ENCODE measurements at places on chromosomes 12 and 14. TPM values are rescaled to one million over a fixed set of nuclear protein-coding genes. Genes with fewer than 3 reads are reported as not detected.

GZMB gene
- total RNA-seq, result not detected

RPL10L gene
- total RNA-seq, result not detected

HCFC2 gene
- total RNA-seq, result 26.4 TPM

PRKCH gene
- 3.7 TPM for total RNA-seq

MMP17 gene
- 11.2 TPM for total RNA-seq

ASB2 gene
- 0.16 TPM for total RNA-seq

SELPLG gene
- total RNA-seq, result 4.2 TPM

GPR84 gene
- total RNA-seq, result 0.16 TPM

CLEC1B gene
- total RNA-seq, result not detected

SERPINA9 gene
- total RNA-seq, result not detected

SLC38A4 gene
- total RNA-seq, result 11.0 TPM

KRT7 gene
- 17.0 TPM for total RNA-seq

A2ML1 gene
- under 0.01 TPM for total RNA-seq

TPPP2 gene
- total RNA-seq, result not detected

ZNF664 gene
- total RNA-seq, result 56.3 TPM

NFE2 gene
- total RNA-seq, result 0.65 TPM

JAG2 gene
- total RNA-seq, result 2.3 TPM

MDM1 gene
- total RNA-seq, result 9.1 TPM

COX14 gene
- total RNA-seq, result 23.9 TPM

CLEC4C gene
- not detected for total RNA-seq

EIF2B1 gene
- total RNA-seq, result 31.8 TPM

RNASE7 gene
- total RNA-seq, result not detected

DNAH10 gene
- total RNA-seq, result 0.81 TPM

HOTAIR gene
- total RNA-seq, result not detected

NEUROD4 gene
- not detected for total RNA-seq

MAP1LC3B2 gene
- total RNA-seq, result 0.36 TPM

MGP gene
- not detected for total RNA-seq

L3HYPDH gene
- 44.4 TPM for total RNA-seq

PMEL gene
- total RNA-seq, result 2.9 TPM

FOXN4 gene
- total RNA-seq, result not detected

NRIP2 gene
- total RNA-seq, result under 0.01 TPM

TEX22 gene
- 0.36 TPM for total RNA-seq

WNK1 gene
- 112 TPM for total RNA-seq

GPRC5D gene
- not detected for total RNA-seq

NPFF gene
- total RNA-seq, result not detected

SPTB gene
- total RNA-seq, result not detected

RERGL gene
- total RNA-seq, result not detected

KLC1 gene
- 223 TPM for total RNA-seq

CLEC2B gene
- total RNA-seq, result 18.8 TPM

FBRSL1 gene
- total RNA-seq, result 2.9 TPM

ASIC1 gene
- 1.6 TPM for total RNA-seq

RGS6 gene
- not detected for total RNA-seq

TOMM20L gene
- total RNA-seq, result not detected

OTUB2 gene
- total RNA-seq, result 2.2 TPM

TDRD9 gene
- total RNA-seq, result 1.3 TPM

STAC3 gene
- not detected for total RNA-seq

ALDH1L2 gene
- 58.7 TPM for total RNA-seq

DHRS1 gene
- total RNA-seq, result 22.6 TPM

EXOC3L4 gene
- total RNA-seq, result not detected

TROAP gene
- 1.8 TPM for total RNA-seq

PCED1B gene
- total RNA-seq, result 0.97 TPM

PIK3C2G gene
- total RNA-seq, result not detected

TMBIM4 gene
- 81.5 TPM for total RNA-seq

RFX4 gene
- total RNA-seq, result not detected

ANO2 gene
- not detected for total RNA-seq

EP400 gene
- total RNA-seq, result 14.1 TPM

IQSEC3 gene
- not detected for total RNA-seq

ANP32D gene
- total RNA-seq, result not detected

GALNT9 gene
- total RNA-seq, result not detected
